Activated CD4-positive, CD25-positive, alpha-beta regulatory T cell (primary cell): ENCODE measurements at places on chromosomes 6 and 20.

- DNase-seq = no peak
These were observed 1.3 kb upstream of the RAMACL start for GRCh38 chr6:166587631-166588413.

DNA sequence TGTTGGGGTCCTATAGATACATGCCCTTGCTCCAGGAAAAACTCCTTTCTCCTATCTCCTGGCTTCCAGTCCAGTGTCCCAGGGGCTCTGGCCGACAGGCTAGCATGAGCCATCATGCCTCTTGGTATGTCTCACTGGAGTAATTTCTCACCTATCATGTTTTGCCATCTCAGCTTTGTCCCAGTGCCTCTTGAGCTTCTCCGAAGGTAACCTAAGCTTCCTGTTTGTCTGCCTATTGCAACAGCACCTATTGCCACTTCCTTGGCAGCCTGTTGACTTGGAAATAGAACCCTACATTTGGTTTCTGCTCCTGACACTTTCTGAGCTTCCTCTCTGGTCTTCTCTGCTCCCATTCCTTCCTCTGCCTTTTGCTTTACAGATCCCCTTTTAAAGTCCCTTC is 197.7 kb downstream of the KCNQ5 start:
- no peak for DNase-seq

GRCh38 chr6:96604420-96604819 is 41.5 kb downstream of the FHL5 start:
- DNase-seq = no peak

- DNase-seq = no peak
These were observed 37.4 kb upstream of the BCAS1 start for GRCh38 chr20:54107600-54108325.

GRCh38 chr6:50689210-50689609 is 24.1 kb upstream of the TFAP2D start:
- no peak for DNase-seq

DNA sequence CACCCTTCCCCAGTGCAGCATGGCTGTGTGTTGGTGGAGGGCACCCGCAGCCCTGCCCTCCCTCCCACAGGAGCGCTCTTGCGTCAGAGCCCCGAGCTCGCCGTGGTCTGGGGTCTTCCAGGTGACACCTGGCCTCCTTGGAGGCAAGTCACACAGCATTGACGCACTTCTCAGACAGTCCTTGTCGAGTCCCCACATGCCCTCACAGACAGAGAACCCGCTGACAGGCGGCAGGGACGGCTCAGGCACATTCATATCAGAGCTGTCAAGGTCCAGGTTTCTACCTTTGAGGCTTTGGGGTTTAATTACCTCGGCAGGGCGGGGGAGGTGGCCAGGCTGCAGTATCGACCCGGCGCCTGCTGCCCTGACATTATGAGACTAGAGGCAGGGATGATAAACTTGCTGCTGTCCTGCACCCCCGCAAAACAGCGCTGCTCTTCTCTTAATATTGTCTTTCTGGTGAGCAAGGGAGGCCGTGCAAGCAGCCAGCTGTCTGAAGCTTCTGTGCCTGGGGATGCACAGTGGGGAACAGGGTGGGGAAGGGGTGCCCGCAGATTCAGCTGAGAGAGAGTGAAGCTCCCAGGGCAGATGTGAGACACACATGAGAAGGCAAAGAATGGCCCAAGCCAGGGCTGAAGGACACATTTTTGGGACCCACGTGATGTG is 4.7 kb downstream of the NPEPL1 start:
- no peak for DNase-seq

DNA sequence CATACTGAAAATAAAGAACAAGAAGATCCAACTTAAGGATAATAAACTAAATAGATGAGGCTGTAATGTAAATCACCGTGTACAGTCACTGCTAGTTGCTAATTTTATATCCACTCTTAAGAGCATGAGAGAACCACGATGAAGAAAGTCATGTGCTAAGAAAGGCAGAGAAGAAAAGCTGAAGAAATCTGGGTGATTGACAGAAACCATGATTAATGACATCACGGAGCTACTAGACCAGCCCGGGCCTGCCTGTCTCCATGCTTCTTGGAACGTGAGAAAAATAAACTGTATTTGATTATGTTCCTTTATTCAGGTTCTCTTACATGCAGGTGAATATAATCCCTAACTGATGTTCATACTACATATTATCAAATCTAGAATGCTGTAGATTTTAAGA is 84.2 kb upstream of the E2F3 start:
- no peak for DNase-seq

GRCh38 chr6:29976588-29977424 is 34.5 kb downstream of the HLA-A start:
- peak; percentile 15 for DNase-seq
